SJCRH30 (cell line): ENCODE measurements at places on chromosomes 5 and 9.
A peak's percentile ranks its signal among the peaks of the same experiment; 100 is the strongest.

GRCh38 chr5:151618907-151619306 lies 27.8 kb upstream of the FAT2 start:
- DNase-seq, result no peak

GRCh38 chr5:96302174-96302738 lies 130.8 kb downstream of the PCSK1 start:
- no peak for DNase-seq

GRCh38 chr9:133505901-133506652 lies 18.7 kb downstream of the MYMK start:
- DNase-seq, result no peak

DNA sequence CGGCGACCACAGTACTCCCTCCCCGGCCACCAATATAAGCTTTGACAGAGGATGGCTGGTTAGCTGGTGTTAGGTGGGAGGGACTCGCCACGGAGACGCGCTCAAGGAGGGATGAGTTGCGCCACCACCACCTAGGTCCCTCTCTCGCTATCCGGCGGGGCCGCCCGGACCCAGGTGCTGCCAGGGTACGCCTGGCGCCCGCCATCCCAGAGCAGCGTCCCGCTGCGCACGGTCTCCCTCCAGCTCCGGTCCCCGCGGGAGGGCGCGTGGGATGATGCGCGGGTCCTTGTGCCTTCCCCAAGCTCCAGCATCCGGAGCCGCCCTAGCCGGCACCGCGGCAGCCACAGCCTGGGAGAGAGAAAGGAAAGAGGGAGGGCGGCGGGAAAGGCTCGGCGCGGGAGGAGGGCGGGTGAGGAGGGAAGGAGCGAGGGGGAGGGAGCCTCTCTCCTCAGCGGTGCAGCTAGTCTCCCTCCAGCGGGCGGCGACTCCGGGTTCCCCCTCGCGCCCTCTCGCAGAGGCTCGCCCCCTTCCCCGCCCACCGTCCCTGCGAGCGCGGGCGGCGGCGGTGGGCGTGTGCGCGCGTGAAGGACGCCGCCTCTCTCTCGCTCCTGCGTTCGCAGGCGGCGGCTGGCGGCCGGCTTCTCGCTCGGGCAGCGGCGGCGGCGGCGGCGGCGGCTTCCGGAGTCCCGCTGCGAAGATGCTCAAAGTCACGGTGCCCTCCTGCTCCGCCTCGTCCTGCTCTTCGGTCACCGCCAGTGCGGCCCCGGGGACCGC lies at the start of gene CAMK4:
Gene CAMK4, plus strand, starts transcription at position 598 of the 774 bp plus-strand sequence. Its CDS starts 100 bp downstream, at position 698.
- DNase-seq, result peak; percentile 86

DNA sequence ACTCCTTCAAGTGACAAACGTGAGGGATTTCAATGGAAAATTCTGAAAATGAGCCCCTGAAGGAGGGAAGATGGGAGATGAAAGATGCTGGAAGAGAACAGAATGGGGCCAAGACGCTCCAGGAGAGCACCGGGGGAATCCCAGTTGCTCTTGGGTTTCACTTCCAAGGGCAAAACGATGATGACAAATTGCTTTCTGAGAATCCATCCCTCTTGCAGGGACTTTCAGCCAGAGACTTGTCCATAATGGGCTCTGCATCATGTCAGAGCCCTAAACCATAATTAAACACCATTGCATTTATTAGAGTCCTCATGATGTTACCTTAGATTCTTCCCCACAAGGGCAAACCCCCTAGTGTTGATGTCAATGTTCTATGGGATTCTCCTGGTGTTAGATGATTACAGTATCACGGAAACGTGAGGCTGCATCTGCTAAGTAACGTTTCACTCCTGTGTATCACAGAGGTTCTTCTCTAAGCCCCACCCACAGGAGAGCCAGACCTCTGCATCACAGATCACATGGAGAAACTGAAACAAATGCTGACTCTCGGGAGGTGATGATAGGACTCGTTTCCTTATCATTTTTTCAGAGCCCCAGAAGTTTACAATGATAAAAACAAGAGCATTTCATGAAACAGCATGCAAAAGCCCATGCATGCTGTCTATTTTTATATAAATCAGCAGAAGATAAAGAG lies 114.4 kb downstream of the TENT4A start:
- no peak for DNase-seq

- no peak for DNase-seq
Measured at GRCh38 chr5:1771149-1772065, 28.2 kb downstream of the MRPL36 start.

GRCh38 chr9:76530458-76531110 lies 71.6 kb downstream of the GCNT1 start:
- DNase-seq, result no peak

DNA sequence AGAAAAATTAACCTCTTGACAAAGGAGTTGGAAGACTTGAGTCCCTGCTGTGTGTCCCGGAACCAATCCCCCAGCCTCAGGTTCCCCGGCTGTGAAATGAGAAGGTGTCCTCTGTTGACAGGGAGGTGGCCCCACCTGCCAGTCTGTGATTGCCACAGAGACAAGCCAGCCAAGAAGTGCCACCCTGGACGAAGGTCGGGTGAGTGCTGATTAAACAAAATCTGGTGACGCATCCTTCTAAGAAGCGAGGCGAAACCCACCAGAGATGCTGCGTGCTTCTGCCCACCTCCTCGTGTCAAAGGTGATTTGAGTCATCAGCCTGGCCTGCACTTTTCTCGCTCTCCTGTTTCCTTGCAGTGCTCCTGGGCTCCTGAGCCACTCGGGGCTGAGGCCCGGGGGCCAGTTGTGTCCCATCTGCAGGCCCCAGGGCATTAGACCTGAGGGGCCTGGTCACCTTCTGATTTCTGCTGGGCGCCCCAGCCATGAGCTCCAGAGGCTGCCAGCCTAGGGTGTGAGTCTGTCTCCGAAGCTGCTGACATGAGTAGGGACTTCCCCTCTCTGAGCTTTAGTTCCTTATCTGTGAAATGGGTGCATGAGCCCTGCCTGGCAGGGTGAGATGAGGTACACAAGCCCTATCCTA lies 28.7 kb downstream of the NEK6 start:
- no peak for DNase-seq

- no peak for DNase-seq
Measured at GRCh38 chr5:65749956-65750355, 28.0 kb downstream of the NLN start.

DNA sequence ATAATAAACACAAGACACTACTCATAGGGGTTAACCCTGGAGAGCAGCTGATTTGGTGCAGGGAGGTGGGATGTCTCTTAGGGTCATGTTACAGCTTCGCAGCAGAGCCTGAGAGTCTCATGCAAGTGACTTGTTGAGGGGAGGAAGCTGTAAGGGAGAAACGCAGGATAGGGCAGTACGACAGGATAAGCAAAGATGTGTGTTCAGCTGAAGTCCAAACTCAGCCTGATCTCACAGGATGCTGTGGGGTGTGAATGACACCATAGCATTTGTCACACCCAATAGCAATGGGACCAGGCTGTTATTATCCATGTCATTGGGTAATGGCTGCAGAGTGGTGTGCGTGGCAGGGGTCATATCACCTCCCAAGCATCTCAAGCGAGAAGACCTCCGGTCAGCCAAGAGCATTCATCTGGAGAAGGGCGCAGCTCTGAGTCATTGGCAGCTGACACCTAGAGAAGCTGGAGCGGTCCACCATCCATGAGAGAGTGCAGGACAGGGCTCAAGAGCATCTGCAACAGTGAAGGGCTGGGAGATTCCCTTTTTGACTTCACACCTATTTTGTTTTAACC lies 49.2 kb upstream of the RPL26L1 start:
- DNase-seq, result peak; percentile 59

GRCh38 chr9:7375013-7375511 lies 424.5 kb downstream of the DMAC1 start:
- peak; percentile 37 for DNase-seq

DNA sequence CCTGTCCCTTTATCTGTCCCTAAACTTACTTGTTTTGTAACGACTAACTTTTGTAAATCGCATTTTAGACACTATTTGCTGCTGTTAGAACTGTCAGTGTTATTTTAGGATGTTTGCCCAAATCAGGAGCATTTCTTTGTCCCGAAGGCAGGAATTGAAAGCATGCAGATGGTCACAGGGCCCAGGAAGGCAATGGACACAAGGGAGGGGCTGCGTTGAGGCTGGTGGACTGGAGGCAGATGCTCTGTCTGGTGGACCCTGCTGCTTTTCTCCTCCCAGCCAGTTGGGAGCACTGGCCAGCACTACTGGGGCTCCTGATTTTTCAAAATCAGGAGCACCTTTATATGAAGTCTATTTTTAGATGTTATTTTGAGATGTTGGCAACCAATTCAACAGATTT lies 31.7 kb downstream of the DOCK2 start:
- no peak for DNase-seq

DNA sequence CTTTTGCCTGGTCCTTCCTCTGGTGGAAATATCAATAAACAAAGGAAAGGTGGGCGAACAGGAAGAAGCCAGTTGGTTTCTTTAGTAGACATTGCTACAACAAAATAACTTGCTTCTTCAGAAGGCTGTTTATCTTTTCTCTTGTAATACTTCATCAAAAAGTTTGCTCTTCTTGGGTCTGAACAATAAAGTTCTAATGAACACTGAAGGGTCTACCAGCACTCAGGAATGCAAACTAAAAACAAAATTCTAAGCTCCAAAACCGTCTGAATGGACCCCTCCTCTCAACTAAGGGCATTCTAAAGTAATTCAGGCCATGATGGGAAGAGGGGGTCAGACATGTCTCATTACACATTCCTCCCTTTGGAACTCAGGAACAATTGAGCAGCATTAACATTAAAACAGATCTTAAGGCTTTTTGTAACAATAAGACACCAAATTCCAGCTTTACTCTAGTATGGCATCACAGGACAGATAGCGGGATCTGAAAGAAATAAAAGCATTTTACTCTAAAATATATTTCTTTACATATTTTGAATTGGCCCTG lies 2.3 kb downstream of the TBCA start:
- no peak for DNase-seq
